ENCODE measurements at places on chromosomes 4 and X. TPM values are rescaled to one million over a fixed set of nuclear protein-coding genes. Genes with fewer than 3 reads are reported as not detected.

GRCh38 chrX:96568071-96568470, 116.6 kb upstream of the DIAPH2 start:
- H3K27ac ChIP-seq = no peak overlapping the region
- peaks cover 5% of the 10 kb centered on the region for H3K4me1 ChIP-seq
- no peaks in the 10 kb centered on the region for H3K36me3 ChIP-seq
- H3K4me3 ChIP-seq = no peak overlapping the region
- no peak for DNase-seq
- peaks cover 20% of the 10 kb centered on the region for H3K27me3 ChIP-seq

DNA sequence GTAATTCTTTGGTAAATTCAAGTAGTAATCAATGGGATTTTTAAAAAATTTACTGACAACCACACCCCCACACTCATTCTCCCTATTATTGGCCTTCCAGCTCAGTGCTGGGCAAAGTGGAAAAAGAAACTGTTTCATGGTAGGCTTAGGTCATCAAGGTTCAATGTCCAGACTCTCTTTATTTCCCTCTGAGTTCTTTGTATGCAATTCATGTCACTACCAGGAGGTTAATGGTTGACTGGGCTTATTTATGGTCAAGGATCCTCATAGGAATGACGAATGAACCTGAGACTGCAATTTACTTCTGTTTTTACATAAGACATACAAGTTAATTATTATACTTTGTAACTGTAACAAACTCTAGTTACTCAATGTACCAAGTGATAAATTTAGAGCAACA, 403.2 kb downstream of the KLHL13 start:
- no peaks in the 10 kb centered on the region for H3K27me3 ChIP-seq
- peaks cover 6% of the 10 kb centered on the region for H3K4me1 ChIP-seq
- H3K4me3 ChIP-seq = no peak overlapping the region
- H3K36me3 ChIP-seq = no peaks in the 10 kb centered on the region
- no peak for DNase-seq
- no peak overlapping the region for H3K27ac ChIP-seq

DNA sequence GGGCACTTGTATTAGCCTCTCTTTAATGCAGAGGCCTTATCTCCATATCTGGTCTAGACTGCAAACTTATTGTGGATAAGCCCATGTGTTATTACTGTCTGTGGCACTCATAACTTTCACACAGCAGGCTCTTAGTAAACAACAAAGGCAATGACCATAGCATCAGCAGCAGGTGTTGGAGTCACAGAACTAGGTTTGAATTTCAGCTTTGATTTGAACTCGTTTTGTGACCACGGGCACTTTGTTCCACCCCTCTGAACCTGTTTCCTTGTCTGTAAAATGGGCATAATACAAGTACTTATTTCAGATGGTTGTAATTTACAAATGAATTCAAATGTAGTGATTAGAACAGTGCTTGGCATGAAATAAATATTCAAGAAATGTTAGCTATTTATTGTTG, 121.8 kb upstream of the C1GALT1C1 start:
- H3K4me1 ChIP-seq = no peaks in the 10 kb centered on the region
- H3K27me3 ChIP-seq = no peaks in the 10 kb centered on the region
- no peak overlapping the region for H3K4me3 ChIP-seq
- DNase-seq = no peak

DNA sequence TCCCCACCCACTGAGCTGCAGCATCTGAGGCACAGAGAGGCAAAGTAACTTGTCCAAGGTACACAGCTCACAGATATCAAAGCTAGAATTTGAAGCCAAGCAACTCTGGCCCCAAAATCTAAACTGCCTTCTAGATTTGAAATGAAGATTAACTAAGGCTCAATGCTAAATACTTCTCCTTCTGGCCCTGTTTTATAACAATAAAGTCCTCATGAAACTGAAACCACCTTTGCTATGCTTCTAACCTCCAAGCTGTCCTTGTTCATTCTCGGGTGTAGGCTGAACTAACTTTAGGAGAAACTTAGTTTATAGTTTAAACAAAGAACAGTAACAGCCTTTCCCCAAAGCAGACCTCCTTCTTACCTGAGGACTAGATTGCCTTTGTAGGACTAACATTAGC, 93.6 kb downstream of the DCTD start:
- no peaks in the 10 kb centered on the region for H3K27me3 ChIP-seq
- no peak for DNase-seq
- H3K4me1 ChIP-seq = peaks cover 3% of the 10 kb centered on the region

The ATP6AP1 gene
- 48.7 TPM for total RNA-seq

The ARAF gene
- 63.5 TPM for total RNA-seq

Measured in MCF 10A (cell line).